Type B pancreatic cell (in vitro differentiated cells): ENCODE measurements at places on chromosomes 6 and 20. TPM values are rescaled to one million over a fixed set of nuclear protein-coding genes. Genes with fewer than 3 reads are reported as not detected.

Gene ADGB
- 0.31 TPM in 1 of 2 replicates, not detected in the other for total RNA-seq

Gene PKIB
- 31.7 and 56.8 TPM in 2 replicates for total RNA-seq

Gene IPCEF1
- total RNA-seq, result 0.40 and 1.0 TPM in 2 replicates

Gene PHACTR1
- total RNA-seq, result 6.6 and 12.3 TPM in 2 replicates

Gene KCNK15
- total RNA-seq, result 0.31 and 0.36 TPM in 2 replicates

Gene ULBP1
- total RNA-seq, result 0.48 and 8.2 TPM in 2 replicates

Gene KIAA0408
- 3.3 and 7.8 TPM in 2 replicates for total RNA-seq

Gene THEMIS
- total RNA-seq, result not detected in 2 replicates

Gene RNF217
- 22.1 and 49.6 TPM in 2 replicates for total RNA-seq

Gene TSBP1
- not detected in 2 replicates for total RNA-seq

Gene KLC4
- total RNA-seq, result 33.2 and 36.4 TPM in 2 replicates

Gene ENPP1
- total RNA-seq, result 12.9 and 13.4 TPM in 2 replicates

Gene COX7A2
- total RNA-seq, result 370 and 456 TPM in 2 replicates

Gene SCGN
- total RNA-seq, result 47.1 and 89.1 TPM in 2 replicates

Gene REM1
- total RNA-seq, result not detected in 2 replicates

Gene HLA-F
- total RNA-seq, result 2.8 and 13.2 TPM in 2 replicates

Gene HEY2
- 10.0 and 11.3 TPM in 2 replicates for total RNA-seq

Gene DYNLRB1
- total RNA-seq, result 164 and 201 TPM in 2 replicates

Gene PRKN
- total RNA-seq, result 1.3 and 6.2 TPM in 2 replicates

Gene TP53INP2
- total RNA-seq, result 39.6 and 60.7 TPM in 2 replicates

Gene AGER
- total RNA-seq, result 11.1 and 16.9 TPM in 2 replicates

Gene HLA-DRA
- total RNA-seq, result 1.4 and 2.1 TPM in 2 replicates

Gene RBPJL
- total RNA-seq, result not detected in 2 replicates

Gene ZBTB46
- total RNA-seq, result 9.8 and 13.6 TPM in 2 replicates

Gene ZNF311
- total RNA-seq, result 0.68 and 2.2 TPM in 2 replicates

Gene CNR1
- 2.4 and 3.5 TPM in 2 replicates for total RNA-seq

Gene LY6G6C
- total RNA-seq, result 2.5 and 16.2 TPM in 2 replicates

Gene PAQR8
- 17.6 and 21.2 TPM in 2 replicates for total RNA-seq

Gene SGK2
- total RNA-seq, result 9.9 and 10.7 TPM in 2 replicates

Gene PAX1
- 0.43 and 2.7 TPM in 2 replicates for total RNA-seq

Gene LY6G6D
- total RNA-seq, result 1.5 TPM in 1 of 2 replicates, not detected in the other

Gene CAPN11
- total RNA-seq, result not detected in 2 replicates

Gene RAET1G
- 0.53 and 2.1 TPM in 2 replicates for total RNA-seq

Gene LY86
- not detected in 2 replicates for total RNA-seq

Gene GHRH
- total RNA-seq, result 0.77 and 3.9 TPM in 2 replicates

Gene ANKRD66
- total RNA-seq, result 0.34 TPM in 1 of 2 replicates, not detected in the other

Gene UNC5CL
- 3.1 and 5.1 TPM in 2 replicates for total RNA-seq

Gene COL9A1
- 0.31 and 16.9 TPM in 2 replicates for total RNA-seq

Gene PNLDC1
- 0.17 TPM in 1 of 2 replicates, not detected in the other for total RNA-seq

Gene BACH2
- 8.5 and 33.5 TPM in 2 replicates for total RNA-seq

Gene ZNF343
- 10.0 and 16.6 TPM in 2 replicates for total RNA-seq

Gene ABHD16B
- total RNA-seq, result not detected in 2 replicates

Gene KIF25
- not detected in 2 replicates for total RNA-seq

Gene CYP24A1
- total RNA-seq, result 7.1 and 21.1 TPM in 2 replicates

Gene GSTA3
- total RNA-seq, result not detected in 2 replicates

Gene OR12D3
- not detected in 2 replicates for total RNA-seq
